ENCODE measurements at places on chromosomes 16 and 17.

DNA sequence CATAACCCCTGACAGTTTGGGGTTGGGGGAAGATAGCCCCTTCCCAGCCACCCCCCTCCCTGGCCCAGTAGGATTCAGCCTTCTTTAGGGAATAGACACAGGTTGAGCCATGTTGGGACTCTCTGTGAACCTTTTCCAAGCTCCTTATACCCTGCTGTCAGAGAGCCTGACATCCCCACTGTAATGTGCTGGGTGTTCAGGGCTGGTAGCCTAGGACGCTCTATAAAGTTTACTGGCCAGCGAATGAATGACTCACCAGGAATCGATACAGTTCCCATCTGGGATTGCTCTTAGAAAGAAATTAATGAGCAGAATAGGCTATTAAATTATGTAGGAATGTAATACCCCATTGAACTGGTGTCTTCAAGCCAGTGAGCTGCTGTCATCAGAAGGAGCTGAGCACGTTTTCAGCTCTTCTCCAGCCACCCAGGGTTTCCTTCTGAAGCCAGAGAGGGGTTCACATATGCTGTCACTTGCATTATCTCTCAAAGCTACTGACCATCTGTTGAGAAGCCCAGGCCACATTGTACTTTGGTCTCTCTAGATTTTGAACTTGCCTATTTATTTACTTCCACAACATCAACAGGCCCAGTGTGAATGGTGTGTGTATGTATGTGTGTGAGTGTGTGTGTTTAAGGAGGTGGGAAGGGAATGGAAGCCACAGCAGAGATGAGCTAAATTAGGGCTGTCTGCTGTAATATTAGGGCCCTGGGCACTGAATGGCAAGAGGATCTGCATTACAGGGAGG is 64.9 kb downstream of the SPACA3 start:
- no peak for DNase-seq

GRCh38 chr16:25013751-25014499 is 1.2 kb downstream of the ARHGAP17 start:
- no peak for DNase-seq

GRCh38 chr16:89491238-89491869 is 993 bp upstream of the ANKRD11 start:
- DNase-seq = no peak

DNA sequence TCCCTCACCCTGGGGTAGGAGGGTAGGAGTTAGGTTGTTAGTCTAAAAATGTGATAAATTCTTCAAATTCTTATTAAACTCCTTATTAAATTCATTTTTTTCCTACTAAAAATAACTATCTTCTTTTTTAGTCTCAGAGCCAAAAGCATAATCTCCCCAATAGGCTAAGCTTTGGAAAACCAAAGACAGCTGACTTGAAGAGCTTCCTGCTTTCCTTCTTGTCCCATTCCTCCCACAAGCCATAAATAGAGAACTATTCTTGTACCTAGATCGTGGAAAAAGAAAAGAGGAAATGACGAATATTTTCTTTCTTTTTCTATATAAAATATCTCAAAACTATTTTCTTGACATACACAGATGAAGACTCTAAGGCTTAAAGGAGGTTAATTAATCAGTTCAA is 486.9 kb downstream of the CDH8 start:
- no peak for DNase-seq

- DNase-seq = no peak
Measured at GRCh38 chr17:352421-353212, at the start of gene RPH3AL. RPH3AL (minus strand) TSS chr17:352807; CDS start chr17:327543, 25,264 bp downstream.

- DNase-seq = no peak
Measured at GRCh38 chr17:5780476-5780875, 196.2 kb upstream of the NLRP1 start.

DNA sequence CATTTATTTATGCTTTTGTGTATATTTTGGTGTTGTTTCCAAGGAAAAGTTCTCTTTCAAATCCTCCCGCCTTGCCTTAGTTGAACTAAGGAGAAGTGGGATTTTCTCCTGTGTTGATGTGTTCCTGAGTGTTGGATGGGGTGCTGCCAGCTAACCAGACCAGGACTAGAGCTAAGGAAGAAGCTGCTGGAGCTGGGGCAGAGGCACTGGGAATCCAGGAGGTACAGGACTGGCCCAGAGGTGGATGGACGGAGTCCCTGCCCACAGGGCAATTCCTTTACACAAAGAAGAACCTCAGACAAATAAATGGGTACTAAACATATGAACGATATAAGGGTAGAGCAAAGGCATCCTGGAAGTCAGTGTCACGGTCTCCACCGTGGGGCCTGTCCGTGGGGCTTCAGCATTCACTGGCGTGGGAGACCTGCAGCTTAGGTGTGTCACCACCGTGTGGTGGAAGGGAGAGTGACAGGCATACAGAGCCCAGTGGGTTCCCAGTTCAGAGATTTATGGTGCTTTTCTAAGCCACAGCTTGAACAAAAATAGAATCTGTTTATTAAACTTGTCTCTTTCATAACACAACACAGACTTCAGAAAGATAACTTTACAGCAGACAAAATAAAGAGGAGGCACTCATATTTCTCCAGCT is 270.7 kb downstream of the NTN1 start:
- peak; percentile 7 for DNase-seq

DNA sequence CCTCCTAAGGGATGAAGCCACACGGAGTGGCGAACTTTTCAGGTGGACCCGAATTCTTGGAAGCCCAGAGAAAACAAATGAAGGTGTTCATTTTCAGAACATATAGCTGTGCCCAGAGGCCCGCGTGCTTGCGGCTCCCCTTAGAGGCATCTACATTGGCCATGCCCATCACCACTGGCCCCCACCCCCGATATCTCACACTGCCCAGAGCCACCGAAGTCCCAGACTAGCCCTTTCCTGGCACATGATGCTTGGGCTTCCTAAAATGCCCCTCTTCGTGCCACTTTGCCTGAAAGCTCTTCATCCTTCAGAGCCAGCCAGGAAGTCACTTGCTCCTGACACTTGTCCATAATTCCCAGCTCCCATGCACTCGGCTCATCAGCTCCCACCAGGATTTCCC is 2.1 kb upstream of the HEXIM1 start:
- no peak for DNase-seq

DNA sequence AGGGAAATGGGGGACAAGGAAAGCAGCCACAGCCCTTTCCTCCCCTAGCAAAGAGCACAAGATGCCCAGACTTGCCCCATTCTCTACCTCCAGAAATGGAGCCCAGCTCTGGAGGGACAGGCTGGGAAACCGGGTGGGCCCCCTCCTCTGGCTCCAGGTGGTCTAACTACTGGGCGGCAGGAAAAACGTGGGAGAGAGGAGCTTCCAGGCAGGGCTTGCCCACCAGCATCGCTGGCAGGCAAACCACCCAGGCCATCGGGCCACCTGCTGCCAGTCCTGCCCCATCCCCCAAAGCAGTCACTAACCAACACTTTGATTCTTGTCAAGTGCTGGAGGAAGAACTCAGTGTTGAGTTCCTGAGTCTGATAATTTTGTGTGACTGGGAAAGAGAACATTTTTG is 15.6 kb downstream of the ANKS3 start:
- DNase-seq = no peak

DNA sequence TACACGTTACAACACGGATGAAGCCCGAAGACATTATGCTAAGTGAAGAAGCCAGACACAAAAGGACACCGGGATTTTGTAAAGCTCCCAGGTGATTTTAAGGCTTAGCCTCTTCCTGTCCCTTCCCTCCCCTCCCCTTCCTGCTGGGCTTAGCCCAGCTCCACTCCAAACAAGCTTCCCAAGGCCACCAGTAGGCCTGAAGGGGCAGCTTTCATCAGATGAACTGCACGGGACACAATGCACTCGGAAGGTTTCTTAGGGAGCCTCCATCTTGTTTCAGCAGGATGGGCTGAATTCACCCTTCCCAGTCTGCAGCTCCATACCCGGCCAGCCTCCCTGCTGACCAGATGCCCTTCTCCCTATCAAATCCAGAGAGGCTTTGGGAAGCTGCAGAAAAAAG is 10.4 kb downstream of the MEFV start:
- DNase-seq = no peak

- peak; percentile 58 for DNase-seq
Measured at GRCh38 chr17:77609553-77610517, 348.7 kb upstream of the TNRC6C start.

DNA sequence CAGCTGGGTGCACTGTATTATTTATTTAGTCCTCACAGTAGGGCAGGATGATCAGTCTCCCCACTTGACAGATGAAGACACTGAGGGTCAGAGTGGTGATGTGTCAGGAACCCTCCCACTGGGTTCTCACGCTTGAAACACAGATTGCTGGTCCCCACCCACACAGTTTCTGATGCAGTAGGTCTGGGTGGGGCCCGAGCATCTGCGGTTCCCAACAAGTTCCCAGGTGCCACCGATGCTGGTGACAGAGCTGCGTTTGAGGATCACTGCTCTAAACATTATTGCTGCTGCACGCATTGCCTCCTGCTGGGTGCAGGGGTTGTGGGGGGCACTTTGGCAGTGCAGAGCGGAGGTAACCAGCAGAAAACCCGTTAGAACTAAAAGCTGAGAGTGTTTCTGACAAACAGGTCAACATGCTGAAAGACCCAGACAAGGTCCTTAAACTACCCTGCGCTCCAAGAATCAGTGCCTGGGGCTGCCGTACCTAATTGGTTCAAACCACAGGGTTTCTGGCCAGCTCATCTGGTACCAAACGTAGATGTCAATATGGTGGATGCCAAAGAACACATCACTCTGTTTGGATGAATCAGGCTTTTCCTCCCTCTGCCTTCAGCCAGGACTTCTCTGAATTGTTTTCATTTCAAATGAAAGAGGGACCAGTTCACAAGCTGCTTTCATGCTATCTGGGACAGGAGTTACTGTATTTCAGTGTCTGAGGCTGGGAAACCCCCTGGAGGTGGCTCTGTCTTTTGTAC is 76.0 kb downstream of the ABCC1 start:
- DNase-seq = peak; percentile 61

DNA sequence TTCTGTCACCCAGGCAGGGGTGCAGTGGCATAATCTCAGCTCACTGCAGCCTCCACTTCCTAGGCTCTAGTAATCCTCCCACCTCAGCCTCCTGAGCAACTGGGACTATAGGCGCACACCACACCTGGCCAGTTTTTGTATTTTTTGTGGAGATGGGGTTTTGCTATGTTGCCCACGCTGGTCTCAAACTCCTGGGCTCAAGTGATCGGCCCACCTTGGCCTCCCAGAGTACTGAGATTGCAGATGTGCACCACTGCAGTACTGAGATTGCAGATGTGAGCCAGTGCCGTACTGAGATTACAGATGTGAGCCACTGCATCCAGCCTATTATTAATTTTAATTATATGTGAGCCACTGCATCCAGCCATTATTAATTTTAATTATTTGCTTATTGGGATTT is 13.8 kb downstream of the CRK start:
- no peak for DNase-seq

DNA sequence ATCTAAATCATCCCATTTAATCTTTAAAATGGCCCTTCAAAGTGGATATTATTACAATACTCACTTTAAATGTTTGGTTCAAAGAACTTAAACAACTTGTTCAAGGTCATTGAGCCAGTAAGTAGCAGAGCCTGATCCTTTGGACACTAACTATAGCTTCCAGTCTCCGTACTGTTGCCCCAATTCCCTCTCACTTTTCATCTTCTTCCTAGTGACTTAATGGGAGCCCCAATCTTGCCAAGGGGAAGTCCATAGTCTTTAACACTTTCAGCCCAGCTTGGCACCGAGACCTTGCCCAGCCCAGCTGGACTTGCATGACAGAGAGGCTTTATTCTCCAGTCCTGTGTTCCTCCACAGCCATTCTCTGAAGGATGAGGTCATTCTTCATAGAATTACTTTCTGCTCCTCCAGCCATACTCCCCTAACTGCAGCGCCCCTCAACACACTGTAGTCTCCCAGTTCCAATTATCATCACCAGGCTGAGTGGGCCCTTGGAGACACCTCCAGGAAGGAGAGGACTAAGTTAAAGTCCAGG is 49.2 kb upstream of the NLK start:
- DNase-seq = no peak

- no peak for DNase-seq
Measured at GRCh38 chr17:37025847-37026530, 77.2 kb downstream of the AATF start.

DNA sequence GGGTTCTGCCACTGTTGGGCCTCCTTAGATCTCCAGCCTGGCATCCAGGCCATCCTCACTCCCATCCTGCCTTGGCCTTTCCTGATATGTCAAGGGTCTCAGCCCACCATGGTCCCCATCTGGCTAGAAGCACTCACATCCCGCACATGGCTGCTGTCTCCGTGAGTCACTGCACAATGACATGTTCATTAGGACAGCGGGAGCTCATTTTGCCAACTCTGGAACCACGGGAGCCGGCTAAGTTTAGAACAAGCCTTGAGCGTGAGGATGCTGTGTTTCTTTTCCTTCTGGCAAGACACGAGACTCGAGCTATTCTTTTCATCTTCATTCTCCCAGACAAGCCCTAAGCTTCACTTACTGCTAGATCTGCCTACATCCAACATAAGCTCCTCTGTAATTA is 65.7 kb upstream of the KSR1 start:
- DNase-seq = no peak

GRCh38 chr16:85564277-85565051 is 48.7 kb upstream of the GSE1 start:
- DNase-seq = no peak

Measured in activated CD4-positive, alpha-beta T cell treated with anti-CD3 and anti-CD28 coated beads, Interleukin-2, amount 50 U/mL, for 4 hours (primary cell).